ENCODE measurements at places on chromosomes 7 and 10. TPM values are rescaled to one million over a fixed set of nuclear protein-coding genes. Genes with fewer than 3 reads are reported as not detected.

The NRP1 gene
- 172 TPM for total RNA-seq

DNA sequence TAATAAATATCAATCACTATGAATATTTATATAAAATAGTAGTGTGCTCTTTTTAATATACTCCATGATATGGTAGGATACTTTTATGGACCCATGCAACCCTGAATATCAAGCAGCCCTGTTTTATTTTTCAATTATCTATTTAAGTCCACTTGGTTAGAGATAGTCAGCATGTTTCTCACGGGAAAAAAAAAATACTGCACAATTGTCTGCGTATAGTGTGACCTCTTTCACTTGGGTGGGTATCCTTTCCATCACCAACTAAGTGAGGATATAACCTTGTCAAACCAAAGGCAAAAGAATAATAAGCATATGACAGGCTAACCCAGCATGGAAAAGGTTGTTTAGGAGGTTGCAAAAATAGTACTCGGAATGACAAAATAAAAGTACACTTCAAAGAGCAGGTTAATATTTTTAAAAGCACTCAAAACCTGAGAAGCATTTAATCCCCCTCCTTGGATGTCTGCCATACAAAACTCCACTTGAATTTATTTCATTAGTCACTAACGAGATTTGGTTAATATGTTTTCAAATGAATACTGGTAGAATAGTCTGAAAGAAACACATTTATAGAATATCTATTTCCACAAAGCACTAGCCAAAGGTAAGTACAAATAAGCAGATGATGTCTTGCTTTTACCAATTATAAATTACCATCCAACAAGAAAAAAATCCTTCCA, 76.5 kb downstream of the IMMP2L start:
- no peak for DNase-seq

The ARHGAP22 gene
- 2.1 TPM for total RNA-seq

DNA sequence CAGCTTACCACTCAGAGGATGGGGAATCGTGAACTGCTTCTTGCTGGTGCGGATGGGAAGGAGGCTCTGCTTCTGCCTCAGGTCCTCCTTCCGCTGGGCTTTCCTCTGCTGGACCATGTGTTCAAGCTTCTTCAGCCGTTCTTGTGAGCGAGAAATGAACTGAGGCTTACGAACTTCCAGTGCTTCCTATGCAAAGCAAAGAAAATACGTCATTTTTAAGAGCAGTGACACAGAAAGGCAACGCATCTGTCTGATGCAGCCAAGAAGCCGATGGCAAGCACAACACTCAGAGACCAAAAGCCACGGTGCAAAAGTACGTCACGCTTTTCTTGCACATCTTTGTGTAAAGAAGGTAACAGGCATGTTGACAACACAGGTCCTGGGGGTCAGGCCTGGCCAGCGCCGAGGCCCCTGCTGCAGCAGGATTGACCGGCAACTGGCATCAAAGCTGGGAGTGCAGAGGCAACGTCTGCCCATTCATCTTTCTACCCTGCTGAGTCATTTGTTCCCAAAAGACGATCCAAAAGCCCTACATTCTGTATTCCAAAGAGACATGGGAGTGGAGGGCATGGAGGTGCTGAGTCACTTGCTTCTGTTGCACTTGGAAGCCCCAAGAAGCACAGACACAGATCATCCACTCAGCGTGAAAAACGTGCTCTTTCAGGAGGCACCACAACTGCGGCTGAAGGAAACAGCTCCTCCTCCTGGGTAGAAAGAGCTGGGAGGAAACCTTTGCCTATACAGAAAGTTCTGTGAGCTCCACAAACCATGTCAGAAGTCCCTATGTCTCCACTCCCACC, 71.0 kb upstream of the ADAM12 start:
- DNase-seq, result no peak

- no peak for DNase-seq
These were observed 62.7 kb downstream of the DNAJC12 start for GRCh38 chr10:67775279-67775678.

DNA sequence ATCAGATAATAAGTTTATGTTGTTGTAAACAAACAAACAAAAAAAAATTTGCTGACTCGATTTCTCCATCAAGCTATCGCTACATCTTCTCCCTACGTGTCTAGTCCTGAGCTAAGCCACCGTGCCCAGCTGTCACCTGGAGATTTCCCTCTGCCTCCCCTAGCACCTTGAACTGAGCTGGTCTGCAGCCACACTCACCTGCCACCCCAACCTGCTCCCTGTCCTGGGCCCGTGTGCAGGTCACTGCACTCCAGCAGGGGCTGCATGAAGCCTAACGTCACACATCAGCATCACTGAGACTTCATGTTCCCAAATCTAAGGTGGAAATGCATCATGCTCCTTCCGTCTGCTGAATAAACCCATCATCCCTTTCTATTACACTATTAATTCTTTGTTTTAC, 44.4 kb downstream of the TEX36 start:
- no peak for DNase-seq

The ANKRD61 gene
- total RNA-seq, result not detected

- no peak for DNase-seq
These were observed 111.6 kb downstream of the NKX6-2 start for GRCh38 chr10:132674311-132674710.

- no peak for DNase-seq
These were observed 1.3 kb downstream of the ANXA11 start for GRCh38 chr10:80203835-80204676.

The TES gene
- total RNA-seq, result 36.1 TPM

The SLC39A12 gene
- total RNA-seq, result not detected

GRCh38 chr10:94105226-94105625, 111.5 kb downstream of the PLCE1 start:
- no peak for DNase-seq

GRCh38 chr7:108380517-108380916, 75.7 kb downstream of the NRCAM start:
- no peak for DNase-seq

DNA sequence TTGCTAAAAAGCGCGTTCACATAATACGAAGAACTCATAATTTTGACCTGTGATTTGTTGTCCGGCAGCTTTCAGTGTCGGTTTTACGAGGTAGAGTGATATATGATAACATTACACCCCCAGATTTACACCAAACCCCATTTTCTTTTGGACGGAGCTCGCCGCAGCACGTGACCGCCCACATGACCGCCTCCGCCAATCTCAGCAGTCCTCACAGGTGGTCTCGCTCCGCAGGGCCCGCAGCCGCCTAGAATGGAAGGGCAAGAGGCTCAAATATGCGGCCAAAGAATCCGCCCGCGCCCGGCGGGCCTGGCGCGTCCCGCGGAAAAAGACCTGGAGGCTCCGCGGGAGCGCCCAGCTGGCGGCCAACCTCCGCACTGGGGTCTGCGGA, at the start of gene HOXA7:
Gene HOXA7 (minus strand): TSS at position 168 of the 391 bp plus-strand sequence. CDS start 130 bp downstream, at position 38.
- no peak for DNase-seq

The DENND2A gene
- 29.6 TPM for total RNA-seq

Data from tongue (tissue), 3 donors.